Stimulated activated CD4-positive, alpha-beta T cell treated with anti-CD3 and anti-CD28 coated beads, Interleukin-4, amount 100 ng/mL, for 4 hours (primary cell): ENCODE measurements at places on chromosomes 2 and 18.

DNA sequence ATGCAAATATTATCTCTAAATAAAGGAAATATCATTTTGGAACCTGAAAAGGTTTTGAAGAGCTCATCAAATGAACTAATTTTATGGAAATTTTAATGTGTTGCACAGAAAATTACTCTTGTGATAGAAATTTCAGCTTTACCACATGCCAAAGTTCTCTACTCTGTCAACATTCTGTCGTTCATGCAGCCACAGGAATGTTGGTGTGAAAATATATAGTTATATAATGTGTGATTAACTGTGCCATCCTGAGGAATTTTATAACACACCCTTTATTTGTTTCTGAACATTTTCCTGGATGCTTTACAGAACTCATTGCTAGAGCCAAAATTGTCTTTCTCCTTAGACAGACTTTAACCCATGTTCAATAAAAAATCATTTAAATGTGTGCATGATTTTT, 202.5 kb upstream of the SLC8A1 start:
- no peak for DNase-seq

DNA sequence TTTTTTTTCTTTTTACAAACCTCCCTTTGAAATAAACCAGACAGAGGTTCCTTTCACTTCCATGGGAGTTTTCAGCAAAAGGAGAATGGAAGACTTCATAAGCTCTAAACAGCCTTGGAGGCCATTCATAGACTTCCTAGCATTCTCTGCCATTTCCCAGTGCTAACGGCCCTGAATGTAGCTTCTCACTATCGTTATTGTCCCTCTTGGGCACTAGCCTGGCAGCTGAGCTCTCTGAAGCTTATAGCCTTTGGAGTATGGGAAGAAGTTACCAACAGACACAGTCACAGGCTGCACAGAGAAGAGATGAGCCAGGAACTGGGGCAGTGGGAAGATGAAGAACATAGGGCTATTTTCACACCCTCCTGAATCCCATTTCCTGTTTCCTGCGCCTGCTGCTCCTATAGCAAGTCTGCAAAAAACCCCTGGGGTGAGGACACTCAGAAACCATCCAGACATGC, 29.1 kb upstream of the EPC2 start:
- DNase-seq: no peak

DNA sequence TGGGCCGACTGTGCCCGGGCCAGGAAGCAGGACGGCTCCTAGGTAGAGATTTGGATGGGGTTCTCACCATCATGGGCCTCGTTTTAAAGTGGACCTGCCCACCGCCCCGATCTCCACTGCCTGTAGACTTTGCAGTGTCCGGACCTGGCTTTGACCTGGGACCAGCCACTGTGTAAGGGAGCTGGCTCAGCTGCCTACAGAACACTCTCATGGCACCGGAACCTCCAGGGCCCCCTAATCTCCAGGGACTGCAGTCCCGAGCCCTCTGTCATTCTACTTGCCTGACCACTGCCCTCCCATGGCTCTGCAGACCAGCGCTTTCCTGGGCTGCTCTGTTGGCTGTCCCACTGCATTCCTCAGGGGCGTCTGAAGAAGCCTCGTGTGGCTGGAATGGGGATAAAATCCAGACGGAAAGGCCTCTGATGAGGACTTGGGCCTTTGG, 120.8 kb downstream of the GLI2 start:
- DNase-seq: no peak

- DNase-seq: no peak
Measured at GRCh38 chr2:179939259-179939658, 67.8 kb downstream of the CWC22 start.

GRCh38 chr2:51410331-51410730, 378.4 kb upstream of the NRXN1 start:
- DNase-seq: no peak

GRCh38 chr2:216029416-216030129, 16.2 kb upstream of the MREG start:
- DNase-seq: no peak

- no peak for DNase-seq
Measured at GRCh38 chr18:26729449-26729848, 136.1 kb downstream of the AQP4 start.

- DNase-seq: no peak
Measured at GRCh38 chr2:239746559-239747246, 278.4 kb downstream of the NDUFA10 start.
